ENCODE measurements at places on chromosomes 1 and 21. TPM values are rescaled to one million over a fixed set of nuclear protein-coding genes. Genes with fewer than 3 reads are reported as not detected.

DNA sequence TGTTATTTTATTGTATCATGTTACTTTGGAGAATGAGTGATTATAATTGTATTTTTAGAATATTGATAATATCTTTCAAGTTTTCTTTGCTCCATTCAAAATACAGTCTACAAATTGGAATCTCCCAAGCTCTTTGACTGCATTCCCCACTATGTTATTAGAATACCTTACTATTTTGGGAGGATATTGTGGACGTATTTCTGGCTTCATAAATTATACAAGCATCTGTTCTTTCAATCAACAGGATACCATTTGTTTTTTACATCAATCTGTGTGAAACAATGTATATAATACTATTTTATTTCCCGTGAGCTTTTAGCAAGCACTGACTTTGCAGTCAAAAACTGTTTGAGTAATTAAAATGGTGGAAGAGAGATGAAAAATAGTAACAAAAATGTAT, 226.5 kb downstream of the PTPRC start:
- no peak for DNase-seq
- H3K36me3 ChIP-seq: peaks cover 2% of the 10 kb centered on the region
- H3K27ac ChIP-seq: no peak overlapping the region
- no peak overlapping the region for H3K4me3 ChIP-seq

DNA sequence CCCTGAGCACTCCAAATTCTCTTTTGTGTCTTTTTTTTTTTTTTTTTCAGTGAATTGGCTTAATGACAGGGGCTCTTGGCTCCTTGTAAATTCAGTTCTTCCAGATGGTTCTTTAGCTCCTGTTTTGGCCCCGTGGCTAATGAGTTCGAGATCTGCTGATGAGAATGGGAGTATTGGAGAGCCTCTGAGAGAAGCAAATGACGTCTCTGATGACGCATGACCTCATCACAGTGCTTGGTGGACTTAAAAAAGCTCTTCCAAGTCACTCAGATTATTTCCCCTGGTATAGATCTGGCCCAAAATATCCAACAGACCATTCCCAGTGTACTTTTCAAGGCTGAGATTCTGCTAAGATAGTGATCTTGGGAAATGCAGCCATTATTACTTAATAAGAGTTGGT, 159.5 kb downstream of the MIS18A start:
- no peak overlapping the region for H3K4me3 ChIP-seq
- peaks cover 11% of the 10 kb centered on the region for H3K36me3 ChIP-seq
- H3K27me3 ChIP-seq: peaks cover 7% of the 10 kb centered on the region

- H3K36me3 ChIP-seq: no peaks in the 10 kb centered on the region
- no peak for DNase-seq
- H3K4me1 ChIP-seq: no peaks in the 10 kb centered on the region
- no peak overlapping the region for H3K27ac ChIP-seq
- no peak overlapping the region for H3K4me3 ChIP-seq
- H3K27me3 ChIP-seq: peaks cover 3% of the 10 kb centered on the region
These were observed 96.9 kb downstream of the KCNH1 start for GRCh38 chr1:211037095-211037494.

DNA sequence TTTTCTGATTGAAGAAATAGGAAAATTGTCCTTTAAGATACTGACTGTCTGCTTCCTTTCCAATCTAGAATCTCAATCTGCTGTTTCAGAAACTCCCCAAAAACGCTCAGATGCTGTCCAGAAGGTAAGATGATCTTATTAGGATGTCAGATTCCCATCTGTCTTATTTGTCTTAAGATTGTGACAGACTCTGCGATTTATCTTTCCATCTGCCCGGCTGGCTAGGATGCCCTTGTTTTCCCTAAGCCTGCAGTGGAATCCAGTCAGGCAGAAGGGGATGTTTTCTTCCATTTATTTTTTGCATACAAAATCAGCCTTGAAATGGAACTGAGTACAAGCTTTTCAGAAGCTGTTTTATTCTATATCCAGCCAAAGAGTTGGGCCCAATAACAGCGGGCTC, 96.5 kb downstream of the FMN2 start:
- peaks cover 3% of the 10 kb centered on the region for H3K4me1 ChIP-seq
- no peak overlapping the region for H3K27ac ChIP-seq
- peaks cover 40% of the 10 kb centered on the region for H3K27me3 ChIP-seq
- DNase-seq: no peak

Gene RNPEP
- 25.2 TPM for total RNA-seq

DNA sequence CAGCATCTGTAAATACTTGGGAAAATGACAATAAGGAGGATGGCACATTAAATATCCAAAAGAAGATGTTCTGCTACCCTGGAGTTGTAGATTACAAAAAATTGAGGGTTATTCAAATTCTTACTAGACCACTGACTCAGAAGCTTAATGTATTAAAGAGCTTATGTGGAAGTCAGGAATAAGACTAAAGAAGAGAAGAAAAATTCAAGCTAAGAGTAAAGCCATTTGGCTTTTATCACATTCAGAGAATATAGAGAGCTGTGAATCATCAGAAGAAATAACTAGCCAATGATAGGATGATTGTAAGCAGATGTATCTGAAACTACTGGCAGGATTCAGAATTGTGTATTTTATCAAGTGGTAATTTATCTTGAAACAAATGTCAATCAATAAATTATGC, 237.0 kb downstream of the TBX15 start:
- no peak overlapping the region for H3K4me3 ChIP-seq
- H3K27me3 ChIP-seq: no peaks in the 10 kb centered on the region
- H3K4me1 ChIP-seq: no peaks in the 10 kb centered on the region
- no peaks in the 10 kb centered on the region for H3K36me3 ChIP-seq
- no peak overlapping the region for H3K27ac ChIP-seq
- no peak for DNase-seq

GRCh38 chr1:68495968-68496679, 758 bp downstream of the DEPDC1 start:
- no peaks in the 10 kb centered on the region for H3K36me3 ChIP-seq
- no peak for DNase-seq

Gene BMP8B
- 0.41 TPM for total RNA-seq

Gene TNFRSF9
- total RNA-seq: 0.05 TPM

Gene NOL9
- 93.0 TPM for total RNA-seq

Gene SPATA46
- not detected for total RNA-seq

- H3K27ac ChIP-seq: peak overlapping the region; percentile 93
- no peak for DNase-seq
- H3K36me3 ChIP-seq: peaks cover 24% of the 10 kb centered on the region
These were observed 833 bp upstream of the DIP2A start for GRCh38 chr21:46457801-46458314.

Gene GRIK3
- not detected for total RNA-seq

Gene NLRP3
- 3.2 TPM for total RNA-seq

DNA sequence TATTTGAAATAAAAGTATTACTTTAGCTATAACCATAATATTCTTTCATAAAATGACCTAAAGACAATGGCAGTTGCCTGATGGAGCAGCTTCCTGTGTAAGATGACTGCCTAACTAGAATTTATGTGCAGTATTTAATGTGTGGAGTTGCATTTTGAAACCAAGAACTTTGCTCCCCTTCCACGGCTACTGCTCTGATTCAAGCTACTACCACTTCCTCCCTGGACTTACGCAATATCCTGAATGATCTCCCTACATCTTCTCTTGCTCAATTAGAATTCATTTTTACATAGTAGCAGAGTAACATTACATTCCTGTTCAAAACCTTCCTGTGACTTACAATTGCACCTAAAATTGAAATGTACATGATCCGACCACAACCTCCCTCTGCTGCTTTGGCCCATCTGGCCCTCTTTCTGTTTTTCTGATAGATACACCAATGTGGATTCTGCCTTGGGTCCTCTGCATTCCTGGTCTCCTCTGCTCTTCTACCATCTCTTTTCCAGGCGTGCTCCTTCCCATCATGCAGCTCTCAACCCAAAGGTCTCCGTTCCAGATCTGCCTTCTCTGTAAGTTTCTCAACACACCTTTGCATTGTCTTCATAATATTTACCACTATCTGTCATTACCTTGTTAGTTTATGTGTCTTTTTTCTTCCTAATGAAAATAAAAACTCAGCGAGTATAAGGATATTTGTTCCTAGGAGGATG, 47.4 kb upstream of the USP25 start:
- peaks cover 6% of the 10 kb centered on the region for H3K4me1 ChIP-seq
- no peaks in the 10 kb centered on the region for H3K36me3 ChIP-seq
- no peak overlapping the region for H3K4me3 ChIP-seq
- DNase-seq: no peak

Gene CD34
- total RNA-seq: not detected

Gene TGFBR3
- total RNA-seq: 11.6 TPM

Gene NPL
- total RNA-seq: 4.5 TPM

GRCh38 chr1:167173516-167174184, 47.0 kb upstream of the POU2F1 start:
- H3K4me1 ChIP-seq: no peaks in the 10 kb centered on the region
- H3K27ac ChIP-seq: no peak overlapping the region
- no peak overlapping the region for H3K4me3 ChIP-seq
- H3K36me3 ChIP-seq: no peaks in the 10 kb centered on the region
- peaks cover 10% of the 10 kb centered on the region for H3K27me3 ChIP-seq

DNA sequence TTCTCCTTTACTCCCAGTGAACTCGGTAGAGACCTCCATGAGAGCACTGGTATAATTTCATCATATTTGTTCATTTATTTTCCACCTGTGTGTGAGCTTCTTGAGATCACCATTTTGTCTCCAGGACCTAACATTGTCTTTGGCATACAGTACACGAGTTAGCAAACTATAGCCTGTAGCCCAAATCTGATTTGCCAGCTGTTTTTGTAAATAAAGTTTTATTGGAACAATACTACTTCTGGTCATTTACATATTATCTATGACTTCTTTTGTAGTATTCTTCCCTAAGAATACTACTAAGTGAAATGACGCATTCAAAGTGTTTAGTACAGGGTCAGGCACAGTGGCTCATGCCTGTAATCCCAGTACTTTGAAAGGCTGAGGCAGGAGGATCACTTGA, 449.5 kb downstream of the PLPP3 start:
- H3K4me1 ChIP-seq: no peaks in the 10 kb centered on the region
- H3K4me3 ChIP-seq: no peak overlapping the region
- H3K36me3 ChIP-seq: no peaks in the 10 kb centered on the region
- no peak for DNase-seq

Gene PLEKHG5
- 6.3 TPM for total RNA-seq

DNA sequence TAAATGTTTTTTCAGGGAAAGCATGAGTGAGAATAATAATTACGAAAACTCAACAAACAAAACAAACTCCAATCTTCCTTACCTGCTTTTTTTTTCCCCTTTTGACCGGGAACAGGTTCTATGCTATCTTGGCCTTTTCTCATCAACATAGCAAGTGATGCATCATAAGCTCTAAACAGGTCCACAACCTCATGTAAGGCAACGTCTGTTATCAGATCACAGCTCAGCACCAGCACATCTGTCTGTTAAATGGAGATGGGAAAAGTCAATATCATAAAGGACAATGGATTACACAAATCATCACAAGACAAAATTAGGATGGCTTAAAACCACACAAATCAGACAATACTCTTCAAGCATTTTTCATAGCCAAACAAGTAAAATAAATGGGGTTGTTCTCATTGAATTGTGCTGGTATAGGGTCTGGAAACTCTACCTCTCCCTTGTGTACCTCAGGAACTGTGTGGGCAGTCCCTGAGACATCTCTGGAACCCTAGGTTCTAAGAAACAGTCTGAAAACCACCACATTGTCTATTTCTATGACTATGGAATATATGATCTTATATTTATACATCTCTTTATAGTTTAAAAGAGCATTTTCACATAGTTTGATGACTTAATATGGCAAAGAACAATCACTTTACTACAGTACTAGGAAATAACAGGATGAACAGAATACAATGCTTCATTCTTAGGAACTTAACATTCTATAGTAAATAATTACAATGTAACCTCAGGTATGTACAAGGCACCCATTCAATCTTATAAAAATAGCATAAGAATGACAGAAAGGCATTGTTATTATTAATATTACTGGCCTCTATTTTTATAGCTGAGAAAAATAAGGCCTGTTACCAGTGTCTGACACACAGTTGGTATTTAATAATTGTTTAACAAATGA, 44.7 kb downstream of the EIF2B3 start:
- peaks cover 4% of the 10 kb centered on the region for H3K36me3 ChIP-seq
- H3K27ac ChIP-seq: no peak overlapping the region
- H3K27me3 ChIP-seq: no peaks in the 10 kb centered on the region
- H3K4me3 ChIP-seq: no peak overlapping the region

DNA sequence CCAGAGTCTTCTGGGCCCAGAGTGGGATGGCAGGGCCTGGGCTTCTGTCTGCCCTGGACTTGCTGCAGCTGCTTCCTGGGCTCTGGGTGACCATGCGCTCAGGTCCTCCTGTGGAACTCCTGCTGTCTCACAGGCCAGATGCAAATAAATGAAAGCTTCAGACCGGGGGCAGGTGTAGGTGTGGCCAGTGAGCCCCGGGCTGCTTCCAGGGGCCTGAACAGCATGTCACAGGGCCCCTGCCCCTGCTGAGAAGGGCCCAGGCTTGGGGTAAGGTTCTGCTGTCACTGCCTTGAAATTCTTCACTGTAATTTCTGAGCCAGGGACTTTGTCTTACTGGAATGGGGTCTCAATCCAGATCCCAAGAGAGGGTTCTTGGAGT, 2.5 kb upstream of the PKNOX1 start:
- H3K36me3 ChIP-seq: no peaks in the 10 kb centered on the region
- H3K4me3 ChIP-seq: no peak overlapping the region
- peaks cover 22% of the 10 kb centered on the region for H3K4me1 ChIP-seq
- no peak for DNase-seq
- no peaks in the 10 kb centered on the region for H3K27me3 ChIP-seq
- H3K27ac ChIP-seq: peak overlapping the region; percentile 8

- peaks cover 8% of the 10 kb centered on the region for H3K27me3 ChIP-seq
- H3K4me1 ChIP-seq: no peaks in the 10 kb centered on the region
- no peak overlapping the region for H3K27ac ChIP-seq
- H3K36me3 ChIP-seq: peaks cover 8% of the 10 kb centered on the region
- no peak overlapping the region for H3K4me3 ChIP-seq
These were observed 154.8 kb downstream of the TM2D1 start for GRCh38 chr1:61570191-61570590.

- DNase-seq: no peak
- H3K36me3 ChIP-seq: no peaks in the 10 kb centered on the region
- H3K4me3 ChIP-seq: no peak overlapping the region
- H3K27ac ChIP-seq: no peak overlapping the region
These were observed 15.6 kb upstream of the FAAP20 start for GRCh38 chr1:2210084-2210653.

Gene EXO1
- total RNA-seq: not detected

Gene CLCA4
- total RNA-seq: 0.11 TPM

DNA sequence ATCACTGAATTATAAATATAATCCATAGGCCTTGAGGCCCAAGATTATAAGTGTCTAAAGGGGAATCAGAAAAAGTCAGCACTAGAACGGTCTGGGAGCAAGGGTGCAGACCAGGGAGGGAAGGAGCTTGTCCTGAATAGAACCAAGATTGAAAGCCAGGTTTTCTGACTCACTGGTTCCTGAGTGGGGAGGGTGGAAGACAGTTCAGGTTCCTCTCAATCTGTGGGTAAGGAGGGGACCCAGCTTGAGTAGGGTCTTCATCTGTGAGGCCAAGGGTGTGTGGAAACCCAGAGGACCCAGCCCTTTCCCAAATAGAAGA, 842 bp downstream of the LENEP start:
- DNase-seq: no peak
- H3K27me3 ChIP-seq: peaks cover 12% of the 10 kb centered on the region
- no peak overlapping the region for H3K4me3 ChIP-seq
- H3K27ac ChIP-seq: no peak overlapping the region
